ENCODE measurements at places on chromosomes 6 and 20. TPM values are rescaled to one million over a fixed set of nuclear protein-coding genes. Genes with fewer than 3 reads are reported as not detected.

IMPG1 gene
- 0.14 TPM for total RNA-seq

CAGE1 gene
- not detected for total RNA-seq

SLC26A8 gene
- not detected for total RNA-seq

TMEM217 gene
- total RNA-seq, result 1.6 TPM

ID4 gene
- total RNA-seq, result 4.3 TPM

NKAPL gene
- total RNA-seq, result not detected

CLVS2 gene
- total RNA-seq, result not detected

- no peak for DNase-seq
Observed at GRCh38 chr6:30361661-30362060, 16.7 kb downstream of the RPP21 start.

- DNase-seq, result no peak
Observed at GRCh38 chr6:155262655-155263054, 1.2 kb upstream of the CLDN20 start.

GRCh38 chr20:59789686-59790085, 143.8 kb downstream of the SYCP2 start:
- no peak for DNase-seq

DNA sequence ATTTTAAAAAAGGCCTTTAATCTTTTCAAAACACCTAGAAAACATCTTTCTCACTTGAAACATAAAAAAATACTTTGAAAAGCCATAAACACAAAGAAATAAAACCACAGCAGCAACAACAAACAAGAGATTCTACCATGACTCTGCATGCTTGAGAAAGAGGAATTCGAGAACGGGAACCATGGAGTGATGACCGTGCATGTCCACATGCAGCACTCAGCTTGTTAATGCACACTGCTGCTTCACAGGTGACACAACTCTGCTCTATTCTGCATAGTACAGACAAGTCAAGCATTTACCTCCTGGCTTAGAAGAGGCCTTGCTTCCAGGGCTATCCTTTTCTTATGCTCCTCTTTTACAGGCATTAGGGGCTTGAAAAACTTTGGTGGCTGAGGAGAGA, 64.9 kb upstream of the NUP153 start:
- no peak for DNase-seq

GRCh38 chr6:170122651-170123050, 168.2 kb downstream of the DLL1 start:
- DNase-seq, result no peak

GRCh38 chr6:135851442-135852271, at the start of gene PDE7B:
Gene PDE7B (plus strand): TSS chr6:135851701.
- peak; percentile 92 for DNase-seq

GRCh38 chr6:99350573-99350972, 1.1 kb upstream of the FAXC start:
- no peak for DNase-seq

- DNase-seq, result no peak
Observed at GRCh38 chr6:150177952-150178520, 35.2 kb downstream of the PPP1R14C start.

DNA sequence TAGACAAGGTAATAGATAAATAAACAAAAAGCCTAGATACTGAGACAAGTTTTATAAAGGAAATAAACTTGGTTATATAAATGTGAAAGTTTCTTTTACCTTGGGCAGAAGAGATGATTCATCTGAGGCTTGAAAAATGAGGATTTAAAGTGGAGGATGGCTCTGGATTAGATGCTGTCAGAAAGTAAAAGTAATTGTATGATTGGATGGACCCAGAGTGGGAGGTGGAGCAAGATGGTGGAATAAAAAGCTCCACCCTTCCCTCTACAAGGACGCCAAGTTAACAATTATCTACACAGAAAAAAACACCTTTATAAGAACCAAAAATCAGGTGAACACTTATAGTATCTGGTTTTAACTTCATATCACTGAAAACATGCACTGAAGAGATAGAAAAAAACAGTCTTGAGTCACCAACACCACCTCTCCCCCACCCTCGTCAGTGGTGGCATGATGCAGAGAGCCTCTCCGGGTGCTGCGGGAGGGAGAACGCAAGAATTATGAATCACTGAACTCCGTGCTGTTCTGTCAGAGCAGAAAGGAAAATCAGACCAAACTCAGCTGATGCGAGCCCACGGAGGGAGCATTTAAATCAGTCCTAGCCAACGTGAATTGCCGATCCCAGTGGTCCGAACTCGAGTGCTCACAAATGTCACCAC, 84.7 kb upstream of the GJE1 start:
- DNase-seq, result no peak

- DNase-seq, result no peak
Observed at GRCh38 chr20:35077341-35077740, 15.3 kb downstream of the TRPC4AP start.

GRCh38 chr6:85418059-85418458, 31.8 kb upstream of the NT5E start:
- no peak for DNase-seq

DNA sequence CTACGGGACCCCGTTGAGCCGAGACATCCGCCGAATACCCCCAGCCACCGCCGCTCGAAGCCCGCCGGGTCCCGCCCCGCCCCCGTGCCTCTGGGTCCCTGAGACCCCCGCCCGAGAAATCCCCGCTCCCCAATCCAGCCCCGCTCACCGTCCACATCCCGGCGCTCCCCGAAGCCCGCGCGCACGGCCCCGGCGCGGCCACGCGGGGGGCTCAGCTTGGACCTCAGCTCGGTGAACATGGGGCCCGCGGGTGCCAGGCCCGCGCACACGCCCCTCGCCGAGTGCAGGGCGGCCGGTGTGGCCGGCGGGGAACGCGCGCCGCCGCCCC, 249 bp downstream of the SAMD10 start:
- DNase-seq, result no peak

- no peak for DNase-seq
Observed at GRCh38 chr6:35626401-35626800, 62.3 kb downstream of the FKBP5 start.

DNA sequence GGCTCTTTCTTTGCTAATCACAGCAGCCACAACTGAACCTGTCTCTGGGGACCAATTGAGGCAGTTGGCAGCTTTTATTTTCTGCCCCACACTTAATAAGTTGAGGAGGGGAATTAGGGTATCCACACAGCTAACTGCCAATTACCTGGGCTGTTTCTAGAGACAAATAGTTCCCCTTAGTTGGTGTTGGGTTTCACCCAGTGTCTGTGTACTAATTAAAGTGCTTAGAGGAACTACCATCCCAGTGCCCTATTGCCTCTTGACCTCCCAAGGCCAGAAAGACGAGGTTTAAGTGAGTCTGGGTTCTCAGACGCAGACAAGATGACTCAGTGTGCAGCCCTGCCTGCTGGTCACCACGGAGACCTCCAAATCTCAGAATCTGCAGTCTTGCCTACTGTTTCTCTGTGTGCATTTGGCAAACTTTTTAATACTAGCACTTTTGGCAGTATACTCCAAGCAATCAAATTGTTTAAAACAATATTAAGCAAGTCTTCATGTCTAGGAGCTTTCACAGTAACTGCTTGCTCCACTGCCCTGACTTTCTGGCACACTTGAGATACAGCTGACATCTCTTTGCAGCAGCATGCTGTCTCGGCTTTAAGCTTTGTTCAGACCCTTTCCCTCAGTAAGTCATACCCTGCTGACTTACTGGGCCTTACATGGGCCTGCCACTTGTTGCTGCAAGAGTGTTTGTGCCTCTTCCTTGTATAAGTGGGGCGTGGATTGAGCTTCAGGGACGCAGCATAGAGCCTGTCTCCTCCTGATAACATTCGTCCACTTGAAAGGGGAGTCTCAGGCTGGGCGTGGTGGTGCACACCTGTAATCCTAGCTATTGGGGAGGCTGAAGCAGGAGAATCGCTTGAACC, 31.9 kb downstream of the STK35 start:
- no peak for DNase-seq

GRCh38 chr6:113039005-113039404, 691.9 kb downstream of the RFPL4B start:
- no peak for DNase-seq

DNA sequence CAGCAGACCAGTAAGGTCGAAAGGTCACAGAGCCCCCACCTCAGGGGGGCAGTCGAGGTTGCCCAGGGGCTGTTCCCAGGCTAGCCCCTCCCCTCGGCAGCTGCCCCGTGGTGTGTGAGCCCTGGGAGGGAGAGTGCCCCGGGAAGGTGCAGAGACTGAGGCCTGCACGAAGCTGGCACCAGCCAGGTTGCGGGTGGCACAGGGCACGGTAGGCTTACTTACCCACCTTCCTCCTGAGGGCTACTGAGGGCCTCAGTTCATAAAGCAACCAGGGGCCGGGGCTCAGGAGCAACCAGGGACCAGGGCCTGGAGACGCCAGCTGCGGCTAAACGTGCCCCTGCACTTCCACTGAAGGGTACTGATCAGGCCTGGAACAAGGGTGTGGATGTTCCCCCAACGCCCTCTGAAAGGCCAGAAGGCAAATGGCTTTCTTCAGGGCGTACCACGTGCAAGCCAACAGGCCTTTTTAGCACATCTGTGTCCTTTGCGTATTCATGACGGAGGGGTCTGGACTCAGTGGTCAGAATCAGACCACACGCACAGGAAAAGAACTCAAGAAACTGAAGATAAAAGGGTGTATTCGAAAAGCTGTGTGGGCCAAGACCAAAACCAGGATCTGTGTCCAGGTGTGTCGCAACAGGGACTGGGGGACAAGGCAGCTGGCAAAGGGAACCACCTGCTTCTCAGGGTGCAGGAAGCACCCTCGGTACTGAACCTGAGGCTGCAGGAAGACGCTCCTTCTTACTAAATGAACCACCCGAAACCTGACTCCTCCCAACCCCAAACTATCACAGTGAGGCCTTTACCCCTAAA, 24.5 kb upstream of the TCFL5 start:
- DNase-seq, result no peak

GRCh38 chr6:1381481-1382330, 7.7 kb upstream of the FOXF2 start:
- no peak for DNase-seq

DNA sequence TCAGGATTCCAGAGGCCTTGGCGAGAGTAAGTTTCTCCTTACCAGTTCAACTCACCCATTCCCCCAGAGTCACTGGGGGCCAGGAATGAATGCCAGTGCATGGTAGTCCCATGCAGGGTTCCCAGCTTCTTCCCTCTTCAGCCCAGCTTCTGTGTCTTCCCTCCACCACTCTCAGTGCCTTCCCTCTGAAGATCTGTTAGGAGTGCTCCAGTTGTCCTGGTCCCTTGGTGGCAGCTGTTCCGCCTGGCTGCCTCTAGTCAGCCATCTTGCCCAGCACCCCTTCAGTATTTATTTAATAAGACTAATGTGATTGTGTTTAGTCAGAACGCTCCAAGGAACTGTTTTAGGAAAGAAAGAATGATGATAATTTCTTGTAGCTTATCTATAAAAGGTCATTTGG, 23.1 kb downstream of the FIG4 start:
- DNase-seq, result no peak

DNA sequence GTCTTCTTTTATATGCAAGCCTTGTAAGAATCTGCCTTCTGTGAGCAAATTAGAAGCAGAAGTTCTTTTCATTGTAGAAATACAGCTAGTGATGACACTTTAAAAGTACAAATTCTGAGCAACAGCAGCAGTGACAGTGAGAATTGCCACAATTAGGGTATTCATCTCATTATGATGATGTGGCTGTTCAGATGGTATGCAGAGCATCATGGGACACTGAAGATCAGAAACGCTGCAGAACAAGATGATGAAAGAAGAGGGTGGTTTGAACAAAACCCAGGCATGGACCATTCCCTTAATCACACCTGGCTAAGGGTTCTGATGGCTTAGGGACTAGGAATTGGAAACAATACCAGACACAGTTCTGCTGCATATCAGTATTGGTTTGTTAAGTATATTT, 312.7 kb upstream of the TBX18 start:
- DNase-seq, result no peak

DNA sequence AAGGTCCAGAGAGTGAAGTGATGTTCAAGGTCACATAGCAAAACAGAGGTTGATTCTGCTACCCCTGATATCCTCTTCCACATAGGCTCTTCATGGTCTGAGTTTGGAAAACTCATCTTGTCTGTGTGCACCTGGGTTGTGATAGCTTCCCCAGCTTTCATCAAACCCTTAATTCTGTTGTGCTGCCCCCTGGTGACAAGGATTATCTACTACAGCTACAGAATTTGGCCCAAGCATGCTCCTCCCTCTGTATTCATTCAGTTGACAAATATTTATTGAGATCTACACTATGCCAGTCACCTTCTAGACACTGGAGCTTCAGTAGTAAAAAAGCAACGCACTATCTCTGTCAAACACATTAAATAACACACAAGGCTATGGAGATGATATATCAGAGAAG, 50.4 kb downstream of the SMPDL3A start:
- DNase-seq, result peak; percentile 8

- no peak for DNase-seq
Observed at GRCh38 chr20:31890646-31891045, 20.2 kb downstream of the TTLL9 start.

All from H4 (cell line).